ENCODE measurements at places on chromosomes 1 and 21.

DNA sequence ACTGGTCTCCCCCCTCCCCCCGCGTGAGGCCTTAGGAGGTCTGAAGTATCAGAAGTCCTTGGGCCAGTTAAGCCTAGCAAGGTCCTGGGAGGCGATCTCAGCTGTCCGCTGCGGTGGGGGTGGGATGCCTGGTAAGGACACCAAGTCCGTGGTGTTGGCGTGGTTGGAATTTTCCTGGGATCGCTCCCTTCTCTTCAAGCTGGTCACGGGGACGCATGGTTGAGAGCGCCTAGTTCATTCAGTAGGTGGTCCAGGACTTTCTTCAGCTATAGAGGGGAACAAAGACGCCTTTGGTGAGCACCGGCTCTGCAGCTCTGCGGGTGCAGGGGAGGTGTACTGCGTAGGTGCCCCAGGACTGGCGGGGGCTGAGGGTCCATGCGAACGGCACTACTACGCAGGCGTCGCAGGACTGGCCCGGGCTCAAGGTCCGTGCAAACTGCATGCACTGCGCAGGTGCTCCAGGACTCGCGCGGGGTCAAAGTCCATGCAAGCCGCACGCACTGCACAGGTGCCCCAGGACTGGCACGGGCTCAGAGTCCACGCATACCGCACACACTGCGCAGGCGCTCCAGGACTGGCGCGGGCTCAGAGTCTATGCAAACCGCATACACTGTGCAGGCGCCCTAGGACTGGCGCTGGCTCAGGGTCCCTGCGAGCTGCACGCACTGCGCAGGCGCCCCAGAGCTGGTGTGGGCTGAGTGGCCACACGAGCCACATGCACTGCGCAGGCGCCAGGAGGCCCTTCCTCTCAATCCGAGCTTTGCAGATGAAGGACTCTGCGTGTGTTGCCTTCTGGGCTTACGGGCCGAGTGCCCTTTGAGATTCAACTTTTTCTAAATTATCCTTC, 36.6 kb upstream of the HMGN1 start:
- DNase-seq, result no peak

DNA sequence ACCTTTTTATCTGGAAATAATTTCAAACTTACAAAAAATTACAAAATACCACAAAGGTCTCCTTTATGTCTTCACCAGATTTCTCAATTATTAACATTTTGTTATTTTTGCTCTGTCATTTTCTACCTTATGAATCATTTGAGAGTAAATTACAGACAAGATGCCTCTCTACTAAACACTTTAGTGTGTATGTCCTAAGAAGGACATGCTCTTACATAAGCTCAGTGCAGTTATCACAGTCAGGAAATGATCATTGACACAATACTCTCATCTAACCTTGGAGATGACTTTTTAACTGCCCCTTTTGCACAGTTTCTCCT, 378.9 kb upstream of the RUNX1 start:
- DNase-seq, result no peak

DNA sequence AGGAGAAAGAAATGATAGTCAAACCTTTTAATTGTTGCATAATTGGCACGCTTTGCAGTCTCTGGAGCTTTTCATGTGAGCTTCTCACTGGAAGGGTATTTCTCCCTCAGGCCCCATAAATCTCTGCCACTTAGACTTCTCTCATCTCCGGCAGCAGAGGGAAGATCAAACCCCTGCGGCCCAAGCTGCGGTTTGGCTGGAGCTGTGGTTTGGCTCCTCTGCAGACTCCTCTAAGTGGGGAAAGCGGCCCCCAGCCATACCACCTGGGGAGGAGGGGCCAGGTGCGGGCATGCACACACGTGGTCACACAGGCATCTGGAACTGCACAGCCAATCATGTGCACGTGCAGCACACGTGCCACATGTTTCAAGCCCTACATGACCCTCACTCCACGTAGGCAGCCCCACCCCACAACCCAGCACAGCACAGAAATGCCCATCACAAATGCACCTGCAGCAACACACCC, 58.3 kb downstream of the UBE2T start:
- DNase-seq, result peak; percentile 57

DNA sequence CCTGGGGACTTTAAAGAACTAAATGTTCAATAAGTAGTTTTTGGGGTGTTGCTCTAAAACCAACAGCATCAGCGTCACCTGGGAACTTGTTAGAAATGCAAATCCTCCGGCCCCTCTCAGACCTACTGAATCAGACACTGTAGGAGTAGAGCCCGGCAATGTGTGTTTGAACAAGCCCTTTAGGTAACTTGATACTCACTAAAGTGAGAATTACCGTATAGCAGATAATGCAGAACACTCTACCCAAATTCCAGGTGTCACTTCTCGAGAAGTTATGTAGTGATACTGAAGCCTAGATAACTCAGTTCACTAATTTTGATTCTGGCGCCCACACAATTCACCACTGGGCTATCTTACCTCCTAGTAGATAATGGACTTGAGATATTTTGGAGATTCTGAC, 3.7 kb upstream of the DPT start:
- no peak for DNase-seq

GRCh38 chr1:1068517-1069055, 5.5 kb downstream of the RNF223 start:
- peak; percentile 91 for DNase-seq

GRCh38 chr1:200610846-200611245, 9.7 kb downstream of the KIF14 start:
- no peak for DNase-seq
